Esophagus mucosa (tissue), 1 donor: ENCODE measurements at places on chromosomes 3 and 15.

DNA sequence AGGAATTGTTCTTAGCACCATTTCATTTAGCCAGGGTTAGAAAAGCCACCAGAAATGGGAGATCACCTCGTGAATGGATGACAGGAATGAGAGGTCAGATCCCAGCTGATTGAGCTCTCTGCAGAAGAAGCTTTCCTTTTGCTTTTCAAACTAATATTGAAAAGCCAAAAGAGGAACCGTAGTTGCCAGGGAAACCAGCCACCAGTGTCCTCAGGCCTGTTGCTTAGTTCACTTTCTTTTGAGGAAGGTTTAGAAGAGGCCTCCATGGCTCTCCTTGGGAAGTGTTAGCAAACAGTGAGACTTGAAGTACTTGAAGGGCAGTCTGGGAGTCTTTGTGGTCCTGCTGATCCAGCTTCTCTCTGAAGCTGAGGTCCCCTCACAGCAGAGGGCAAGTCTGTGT is 7.4 kb upstream of the CCK start:
- no peak for ATAC-seq

DNA sequence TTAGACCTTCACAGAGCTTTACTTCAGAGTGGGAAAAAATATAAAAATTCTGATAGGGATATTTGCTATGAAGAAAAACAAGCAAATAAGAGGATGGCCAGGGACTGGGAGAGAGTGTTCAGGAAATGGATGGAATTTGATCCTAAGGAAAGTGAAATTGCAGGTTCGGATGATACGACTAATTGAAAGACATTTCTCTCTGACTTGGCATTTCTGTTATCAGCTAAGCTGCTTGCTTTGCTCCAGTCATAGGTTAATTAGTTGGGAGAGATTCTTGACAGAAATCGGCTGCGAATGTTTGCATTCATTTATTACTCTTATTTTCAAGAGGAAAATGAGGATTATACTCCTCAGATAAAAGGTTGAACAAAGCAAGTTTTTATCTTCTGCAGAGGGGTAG is 808.7 kb upstream of the NECTIN3 start:
- ATAC-seq, result no peak

DNA sequence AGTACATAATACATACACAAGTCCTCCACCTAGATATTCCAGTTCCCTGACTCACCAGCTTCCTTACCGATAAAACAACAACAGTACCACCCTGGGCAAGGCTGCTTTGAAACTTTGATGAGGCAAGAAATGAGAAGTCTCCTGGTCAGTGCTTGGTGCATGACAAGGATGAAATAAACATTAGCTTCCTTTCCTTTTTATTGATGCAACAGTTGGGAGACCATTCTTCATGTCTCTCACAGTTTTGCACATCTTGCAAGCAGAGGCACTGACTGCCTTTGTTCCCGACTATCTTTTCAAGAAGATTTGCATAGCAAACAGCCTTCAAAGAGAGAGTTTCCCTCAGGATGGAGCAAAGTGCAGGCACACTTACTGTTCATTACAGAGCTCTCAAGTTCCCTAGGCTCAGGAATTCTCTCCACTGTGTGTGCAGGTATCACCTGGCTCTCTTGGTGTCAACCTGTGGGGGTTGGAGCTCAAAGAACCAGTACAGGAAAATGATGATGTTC is 65.2 kb downstream of the MYLK start:
- ATAC-seq, result peak; percentile 86

- ATAC-seq, result no peak
Measured at GRCh38 chr15:93706495-93707292, 524.7 kb upstream of the MCTP2 start.

GRCh38 chr3:137998121-137999042 is 11.6 kb upstream of the CLDN18 start:
- no peak for ATAC-seq

DNA sequence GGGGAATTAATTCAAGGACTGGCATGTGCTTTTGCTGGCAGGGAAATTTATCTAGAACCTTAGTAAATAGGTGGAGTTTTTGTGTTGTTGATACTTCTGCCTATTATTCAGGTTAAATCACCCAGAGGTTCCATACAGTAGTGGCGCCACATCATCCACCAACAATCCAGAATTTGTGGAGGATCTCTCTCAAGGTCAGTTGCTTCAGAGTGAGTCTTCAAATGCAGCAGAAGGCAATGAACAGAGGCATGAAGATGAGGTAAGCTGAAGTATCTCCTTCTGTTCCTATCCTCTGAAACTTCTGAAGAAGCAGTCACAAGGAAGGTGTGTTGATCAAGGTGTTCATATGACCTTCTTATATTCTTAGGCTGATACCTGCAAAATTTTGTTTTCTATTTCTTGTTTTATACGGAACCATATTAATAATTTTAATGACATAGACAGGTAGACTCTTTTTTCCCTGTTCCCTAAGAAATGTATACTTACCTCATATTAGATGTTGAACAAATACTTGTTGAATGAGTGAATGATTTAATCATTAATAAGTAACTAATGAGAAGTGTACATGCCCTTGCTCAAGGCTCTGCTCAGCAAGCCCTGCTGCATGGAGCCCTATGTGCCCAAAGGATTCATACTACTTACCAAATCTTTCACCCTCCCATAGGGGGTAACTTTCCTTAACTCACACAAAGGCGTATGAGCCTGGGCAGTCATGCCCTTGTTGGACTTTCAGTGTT is 43.6 kb downstream of the HMG20A start:
- no peak for ATAC-seq

- ATAC-seq, result no peak
Measured at GRCh38 chr3:162534431-162534830, 1037.8 kb downstream of the OTOL1 start.

- peak; percentile 88 for ATAC-seq
Measured at GRCh38 chr3:125116311-125117080, 60.7 kb upstream of the HEG1 start.

DNA sequence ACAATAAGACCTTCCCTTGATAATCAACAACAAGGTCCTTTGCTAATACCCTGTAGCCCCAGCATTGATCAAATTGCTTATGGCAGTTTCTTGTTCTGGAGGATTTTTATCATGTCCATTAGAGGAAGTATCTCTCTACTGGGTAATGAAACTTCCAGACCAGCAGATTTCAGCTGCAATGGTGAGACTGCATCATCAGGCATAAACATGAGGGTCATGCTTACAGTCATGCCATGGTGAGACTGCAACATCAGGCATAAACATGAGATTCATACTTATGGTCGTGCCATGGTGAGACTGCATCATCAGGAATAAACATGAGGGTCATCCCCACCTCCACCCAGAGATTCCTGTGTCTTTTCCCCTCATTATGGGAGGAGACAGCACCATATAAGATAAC is 129.0 kb upstream of the LIPC start:
- ATAC-seq, result no peak

DNA sequence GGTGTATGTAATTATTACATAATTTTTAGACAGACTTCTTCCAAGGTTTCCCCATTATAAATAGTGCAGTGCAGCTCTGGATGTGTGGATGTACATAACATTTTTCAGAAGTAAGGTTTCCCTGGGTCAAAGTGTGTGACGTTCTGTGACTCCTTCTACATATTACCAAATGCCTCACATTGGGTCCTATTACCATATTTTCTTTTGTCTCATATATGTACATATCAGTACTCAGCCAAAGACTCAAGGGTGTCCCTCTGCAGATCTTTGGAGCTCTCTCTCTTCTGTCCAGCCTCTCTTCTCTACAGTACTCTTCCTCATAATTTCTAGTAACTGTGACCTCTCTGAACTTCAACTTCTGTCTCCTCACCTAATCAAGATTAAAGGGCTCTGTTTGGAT is 31.3 kb upstream of the PEX5L start:
- no peak for ATAC-seq

- no peak for ATAC-seq
Measured at GRCh38 chr15:66948294-66948693, 117.1 kb upstream of the SMAD3 start.

- no peak for ATAC-seq
Measured at GRCh38 chr15:71893691-71894090, 83.3 kb downstream of the NR2E3 start.

DNA sequence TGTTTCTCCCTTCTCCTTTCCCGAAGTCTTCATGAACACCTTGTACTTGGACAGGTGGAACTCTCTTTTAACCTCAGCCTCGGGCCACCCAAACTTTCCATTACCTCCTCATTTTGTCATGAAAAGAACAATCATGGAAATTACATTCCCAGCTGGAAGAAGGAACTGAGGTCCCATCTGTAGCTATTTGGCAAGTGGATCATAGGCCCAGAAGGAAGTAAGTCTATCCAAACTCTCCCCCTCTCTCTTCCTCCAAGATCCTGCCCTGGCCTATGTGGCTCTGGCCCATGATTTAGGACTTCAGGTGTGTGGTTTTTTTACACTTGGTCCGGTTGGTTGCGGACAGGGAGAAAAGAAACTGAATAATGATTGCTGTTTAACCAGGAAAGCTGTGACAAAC is 44.1 kb downstream of the ITGB5 start:
- no peak for ATAC-seq

DNA sequence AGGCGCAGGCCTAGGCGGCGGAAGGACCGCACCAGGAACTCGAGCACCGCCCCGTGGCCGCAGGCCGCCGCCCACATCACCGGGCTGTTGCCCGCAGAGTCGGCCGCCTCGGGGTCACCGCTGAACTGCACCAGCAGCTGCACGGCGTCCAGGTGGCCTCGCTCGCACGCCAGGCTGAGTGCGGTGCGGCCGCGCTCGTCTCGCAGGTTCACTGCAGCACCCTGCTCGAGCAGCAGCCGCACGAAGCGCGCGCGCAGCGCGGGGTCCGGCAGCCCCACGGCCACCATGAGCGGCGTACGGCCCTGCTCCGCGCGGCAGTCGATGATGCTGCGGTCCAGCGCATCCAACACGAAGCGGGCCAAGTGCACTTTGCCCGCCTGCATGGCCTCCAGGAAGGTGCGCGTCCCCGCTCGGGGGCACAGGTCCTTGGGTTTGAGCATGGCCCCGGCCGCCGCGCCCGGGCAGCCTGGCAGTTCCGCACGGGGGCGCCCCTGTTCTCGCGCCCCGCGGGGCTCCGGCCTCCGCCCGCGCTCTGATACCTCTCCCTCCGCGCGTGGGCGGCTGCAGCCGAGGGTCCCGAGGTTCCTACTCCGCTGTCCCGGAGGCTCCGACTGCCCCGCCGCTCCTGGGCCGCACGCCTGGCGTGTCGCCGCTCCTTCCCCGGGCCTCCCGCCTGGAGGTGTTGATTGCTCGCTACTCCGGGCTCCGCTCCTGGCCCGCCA is 556 bp downstream of the ANKRD63 start:
- ATAC-seq, result peak; percentile 17

DNA sequence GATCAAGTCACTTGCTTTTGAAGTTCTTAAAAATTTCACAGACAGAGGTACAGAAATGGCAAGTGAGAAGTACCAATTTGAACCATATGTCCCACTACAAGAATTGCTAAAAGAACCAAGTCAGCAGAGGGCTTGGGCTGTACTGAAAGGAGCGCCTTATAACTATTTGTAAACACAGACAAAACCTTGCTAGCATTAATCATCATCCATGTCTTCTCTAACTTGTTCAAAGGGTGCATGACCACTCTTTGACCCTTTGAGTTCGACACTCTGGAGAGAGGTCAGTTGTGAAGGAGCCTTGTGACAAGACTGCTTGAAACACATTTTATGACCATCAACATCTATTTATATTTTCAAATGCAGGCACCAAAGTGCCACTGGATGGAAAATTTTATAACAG is 191.7 kb downstream of the PDZRN3 start:
- no peak for ATAC-seq

- no peak for ATAC-seq
Measured at GRCh38 chr3:56458496-56459103, 9.7 kb downstream of the ERC2 start.

DNA sequence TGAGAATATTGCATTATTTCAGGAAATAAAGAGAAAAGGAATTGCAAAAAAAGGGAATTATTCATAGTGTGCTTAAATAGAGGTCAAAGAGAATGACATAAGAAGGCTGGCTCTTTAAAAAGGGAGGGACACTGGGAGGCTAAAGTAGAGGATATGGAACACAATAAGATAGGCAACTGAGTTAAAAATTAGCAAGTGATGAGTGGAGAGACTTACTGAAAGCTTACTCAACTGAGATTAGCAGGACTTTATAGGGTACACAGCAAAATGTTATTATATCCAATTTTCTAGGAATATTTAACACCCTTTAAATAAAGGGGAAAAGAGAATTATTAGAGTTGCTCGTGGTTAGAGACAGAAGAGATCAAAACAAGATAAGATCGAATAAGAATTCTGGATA is 375.2 kb downstream of the LSAMP start:
- no peak for ATAC-seq

GRCh38 chr3:150810641-150811040 is 47.7 kb upstream of the SIAH2 start:
- ATAC-seq, result no peak

DNA sequence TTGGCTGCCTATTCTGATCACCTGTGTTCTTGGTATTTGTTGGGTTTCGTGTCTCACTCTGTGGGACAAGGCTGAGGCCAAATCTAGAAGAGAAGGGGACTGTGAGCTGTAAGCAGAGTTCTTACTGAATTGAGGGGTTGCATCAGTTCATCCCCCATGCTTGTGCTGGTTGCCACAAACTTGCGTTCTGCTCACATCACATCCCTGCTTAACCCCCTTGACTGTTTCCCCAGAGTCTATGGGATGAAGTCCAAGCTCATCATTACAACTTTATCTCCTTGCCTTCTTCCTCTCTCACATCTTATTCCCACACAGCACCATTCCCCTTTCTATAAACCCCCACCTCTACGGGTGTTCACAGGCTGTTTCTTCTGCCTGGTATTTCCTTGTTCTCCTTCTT is 143.8 kb upstream of the ABHD17C start:
- no peak for ATAC-seq
